CD4-positive, alpha-beta T cell treated with Interleukin-4 for 4 hours (primary cell): ENCODE measurements at places on chromosomes 11 and 22.
A peak's percentile ranks its signal among the peaks of the same experiment; 100 is the strongest.

GRCh38 chr11:12472401-12473005 is 95.1 kb downstream of the PARVA start:
- DNase-seq, result no peak

- DNase-seq, result no peak
Observed at GRCh38 chr22:33913188-33913587, 7.1 kb downstream of the LARGE1 start.

DNA sequence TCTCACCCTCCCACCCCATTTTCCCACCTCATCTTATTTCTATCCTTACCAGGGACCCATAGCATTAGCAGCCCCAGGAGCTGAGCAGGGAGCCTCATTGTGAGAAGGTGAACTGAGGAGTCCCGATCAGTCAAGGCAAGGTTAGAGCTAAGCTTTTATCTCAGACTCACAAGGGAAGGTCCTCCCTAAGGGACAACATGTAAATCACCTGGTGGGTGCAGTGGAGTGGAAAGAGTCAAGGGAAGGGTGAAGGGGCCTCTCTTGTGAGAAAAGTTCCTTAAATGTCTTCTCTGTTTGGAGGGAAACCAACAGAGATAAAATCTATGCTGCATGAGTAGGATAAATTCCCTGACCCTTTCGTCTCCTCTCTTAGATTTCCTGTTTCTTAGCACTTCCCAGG is 85.9 kb downstream of the GAB4 start:
- no peak for DNase-seq

DNA sequence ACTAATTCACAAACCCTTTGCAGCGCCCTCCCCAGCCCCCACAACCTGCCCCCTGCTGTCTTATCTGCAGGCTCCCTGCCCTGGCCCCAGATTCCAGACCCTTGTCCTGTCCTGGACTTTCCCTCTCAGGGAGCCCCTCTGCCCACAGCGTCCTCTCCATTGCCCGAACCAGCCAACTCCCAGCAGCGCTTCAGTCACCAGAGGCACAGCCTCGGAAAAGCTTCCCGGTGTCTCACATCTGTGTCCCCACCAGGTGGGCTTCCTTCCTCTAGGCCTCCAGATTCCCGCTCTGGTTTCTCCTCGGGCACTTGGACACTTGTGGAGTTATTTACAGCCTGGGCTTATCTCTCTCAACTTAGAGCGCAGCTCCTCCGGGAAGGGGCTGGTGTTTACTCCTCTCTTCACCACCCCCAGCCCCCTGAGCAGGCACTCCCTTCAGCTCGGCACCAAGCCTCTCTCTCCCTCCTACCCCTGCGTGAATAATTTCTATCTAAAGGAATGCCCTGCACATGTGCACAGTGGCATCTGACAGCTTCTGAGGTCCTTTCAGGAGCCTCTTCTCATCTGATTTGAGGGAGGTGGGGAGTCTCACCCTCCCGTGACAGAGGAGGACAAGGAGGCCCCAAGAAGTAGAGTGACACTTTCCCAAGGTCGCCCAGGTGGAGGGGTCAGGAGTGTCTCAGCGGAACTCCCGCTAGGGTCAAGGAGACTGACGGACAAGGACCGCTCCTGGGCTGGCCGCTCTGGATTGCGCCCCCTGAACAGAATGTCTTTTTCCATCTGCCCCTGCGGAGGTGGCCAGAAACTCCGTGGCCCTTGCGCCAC is 838 bp downstream of the WNT11 start:
- no peak for DNase-seq

DNA sequence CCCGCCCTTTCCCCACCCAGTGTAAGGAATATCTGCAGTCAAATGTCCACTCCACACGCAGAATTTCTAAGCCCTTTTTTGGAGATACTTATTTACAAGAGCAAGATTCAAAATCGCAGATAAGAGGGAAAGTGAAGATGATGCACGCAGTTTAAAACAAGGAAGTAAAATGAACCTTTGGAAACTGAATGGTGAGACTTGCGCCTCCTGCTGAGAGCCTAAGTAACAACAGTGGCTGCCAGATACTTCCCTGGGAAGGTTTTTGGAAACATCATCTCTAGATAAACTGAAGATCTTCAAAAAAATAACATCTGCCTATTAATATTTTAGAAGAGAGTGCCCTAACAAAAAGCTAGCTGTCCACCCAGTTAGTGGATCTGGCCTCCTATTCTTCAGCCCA is 963.1 kb upstream of the FAT3 start:
- no peak for DNase-seq

DNA sequence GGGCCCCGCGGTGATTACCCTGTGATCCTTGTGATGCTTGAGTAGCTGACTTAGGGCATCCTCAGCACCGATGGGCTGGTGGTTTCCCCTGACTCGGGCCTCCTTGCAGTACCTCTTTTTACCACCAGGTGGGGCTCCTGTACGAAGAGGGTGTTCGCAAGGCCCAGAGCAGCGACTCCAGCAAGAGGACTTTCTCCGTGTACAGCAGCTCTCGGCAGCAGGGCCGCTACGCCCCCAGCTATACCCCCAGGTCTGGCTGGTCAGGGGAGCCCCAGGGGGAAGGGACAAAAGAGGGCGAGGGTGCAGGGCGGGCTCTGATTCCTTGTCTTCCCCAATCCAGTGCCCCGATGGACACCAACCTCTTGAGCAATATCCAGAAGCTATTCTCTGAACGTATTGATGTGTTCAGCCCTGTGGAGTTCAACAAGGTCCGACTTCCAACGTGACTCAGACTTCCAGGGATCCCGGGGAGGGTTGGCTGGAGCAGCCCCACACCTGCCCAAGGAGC is 1.3 kb upstream of the TM7SF2 start:
- peak; percentile 92 for DNase-seq

DNA sequence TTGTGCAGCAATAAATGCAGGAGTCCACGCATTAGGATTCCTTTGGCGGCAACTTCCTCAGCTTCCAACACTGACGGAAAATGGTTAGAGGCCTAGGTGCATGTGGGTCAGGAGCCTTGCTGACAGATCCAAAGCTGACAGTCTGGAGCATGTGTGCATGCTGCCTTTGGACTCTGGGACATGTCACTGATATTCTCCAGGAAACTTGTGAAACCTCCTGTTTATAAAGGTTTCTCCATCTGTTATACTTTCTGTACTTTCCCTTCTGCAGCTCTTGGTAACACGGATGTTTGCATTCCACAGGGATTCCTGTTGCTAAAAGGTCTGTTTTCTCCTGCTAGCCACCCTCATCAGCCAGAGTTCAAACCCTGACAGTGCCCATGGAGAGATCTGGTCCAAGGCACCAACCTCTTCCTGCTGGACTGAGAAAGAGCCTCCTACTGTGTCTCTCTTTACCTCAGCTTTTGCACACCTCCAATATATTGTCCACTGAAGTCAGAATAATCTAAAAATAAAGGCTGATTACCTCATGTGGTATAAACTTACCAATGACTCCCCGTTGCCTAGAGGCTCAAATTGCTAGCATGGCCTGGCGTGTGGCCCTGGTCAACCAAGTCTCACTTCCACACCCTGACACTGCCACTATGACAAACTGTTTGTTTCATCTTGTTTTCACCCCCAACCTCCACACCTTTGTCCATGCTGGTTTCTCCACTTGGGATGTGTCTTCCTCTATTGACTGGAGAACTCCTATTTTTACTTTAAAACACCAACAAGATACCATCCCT is 31.1 kb upstream of the LYVE1 start:
- DNase-seq, result no peak

DNA sequence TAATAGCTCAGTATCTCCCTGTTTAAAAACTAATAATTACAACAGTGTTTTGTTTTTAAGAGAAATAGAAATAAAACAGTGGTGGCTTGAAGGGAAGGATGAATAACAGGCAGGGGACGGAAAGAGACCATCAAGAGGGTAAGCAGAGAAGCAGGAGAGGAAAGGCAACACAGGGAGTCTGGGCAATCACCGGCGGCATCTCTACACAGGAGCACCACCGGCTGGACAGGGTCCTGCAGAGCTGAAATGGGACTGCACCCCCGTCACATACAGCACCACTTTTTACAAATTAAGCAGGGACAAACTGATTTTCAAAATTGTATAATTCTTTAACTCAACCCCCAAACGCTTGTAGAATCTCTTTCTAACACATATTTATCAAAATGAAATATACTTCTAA is 18.4 kb downstream of the PHF21A start:
- DNase-seq, result no peak

DNA sequence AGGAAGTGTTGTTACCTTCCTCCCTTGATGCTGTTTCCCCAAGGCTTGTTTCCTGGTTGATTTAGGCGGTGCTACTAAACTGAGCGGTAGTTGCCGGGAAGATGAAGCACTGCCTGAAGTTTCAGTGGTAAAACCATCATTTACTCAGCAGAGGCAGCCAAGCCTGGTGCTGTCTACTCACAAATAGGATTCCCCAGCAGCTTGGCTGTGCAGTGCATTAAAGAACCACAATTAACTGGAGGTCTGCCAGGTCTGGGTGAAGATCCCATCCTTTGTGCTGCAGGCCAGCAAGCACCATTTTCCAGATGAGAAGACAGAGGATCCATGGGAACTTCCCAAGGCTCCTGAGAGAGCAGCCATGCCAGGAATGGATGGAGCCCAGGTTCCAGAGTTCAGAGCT is 231.9 kb upstream of the E2F8 start:
- DNase-seq, result no peak

- DNase-seq, result no peak
Observed at GRCh38 chr22:47686594-47687345, 924.3 kb downstream of the TBC1D22A start.

DNA sequence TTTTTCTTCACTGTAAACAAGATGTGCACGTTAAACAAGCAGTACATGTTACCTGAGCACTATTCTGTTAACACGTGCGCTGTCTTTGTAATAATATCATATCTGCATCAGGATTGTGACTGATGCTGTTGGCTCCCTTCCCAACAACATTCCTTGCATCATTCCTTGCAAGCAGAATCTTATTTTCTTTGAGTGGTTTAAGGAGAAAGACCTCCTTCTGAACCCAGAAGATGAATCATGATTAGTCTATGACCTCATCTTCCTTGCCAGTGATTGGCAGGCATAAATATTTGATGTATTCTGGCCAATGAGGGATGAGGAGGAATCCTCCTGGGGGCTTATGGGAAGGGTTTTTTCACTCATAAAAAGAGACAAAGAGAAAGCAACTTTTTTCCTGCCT is 46.2 kb downstream of the C11orf71 start:
- DNase-seq, result no peak

GRCh38 chr11:76347466-76347865 is 33.5 kb downstream of the THAP12 start:
- no peak for DNase-seq

GRCh38 chr22:46801826-46802607 is 39.6 kb downstream of the TBC1D22A start:
- no peak for DNase-seq

DNA sequence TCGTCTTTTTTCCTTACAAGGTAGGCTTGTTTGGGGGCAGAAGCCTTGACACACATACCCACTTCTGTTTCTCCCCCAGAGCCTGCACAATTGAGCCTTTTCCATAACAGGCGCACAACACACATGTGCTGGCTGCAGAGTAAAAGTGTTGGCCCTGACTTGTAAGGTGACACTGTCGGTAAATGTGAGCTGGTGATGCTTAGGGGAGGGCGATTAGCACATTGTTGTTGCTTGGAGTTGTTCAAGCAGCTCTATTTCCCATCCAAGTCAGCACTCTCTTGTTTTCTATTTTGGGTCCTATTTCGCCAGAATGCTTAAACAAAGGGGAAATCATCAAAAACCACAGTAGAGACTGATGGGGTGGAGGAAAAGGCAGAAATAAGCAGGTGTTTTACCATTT is 51.9 kb upstream of the PTPRJ start:
- DNase-seq, result no peak

GRCh38 chr22:42793848-42794405 is 63.1 kb downstream of the ARFGAP3 start:
- DNase-seq, result no peak

DNA sequence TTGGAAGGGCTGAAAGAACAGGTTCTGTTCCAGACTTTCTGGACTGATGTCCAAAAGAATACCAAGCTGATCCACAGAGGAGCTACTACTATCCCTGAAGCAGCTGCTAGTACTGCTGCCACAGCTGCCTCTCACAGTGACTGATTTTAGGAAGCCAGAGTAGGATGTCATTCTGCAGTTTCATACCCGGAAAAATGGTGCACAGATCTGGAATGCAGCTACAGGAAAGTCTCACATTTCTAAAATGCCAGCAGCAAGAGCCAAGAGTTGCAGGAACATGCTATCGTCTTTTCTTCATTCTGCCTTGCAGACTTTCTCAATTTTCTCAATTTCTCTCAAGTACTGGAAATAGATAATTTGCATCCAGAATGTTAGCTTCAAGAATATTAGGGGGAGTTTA is 19.4 kb upstream of the CCDC179 start:
- no peak for DNase-seq

GRCh38 chr11:2531987-2532703 is 87.3 kb downstream of the KCNQ1 start:
- no peak for DNase-seq

DNA sequence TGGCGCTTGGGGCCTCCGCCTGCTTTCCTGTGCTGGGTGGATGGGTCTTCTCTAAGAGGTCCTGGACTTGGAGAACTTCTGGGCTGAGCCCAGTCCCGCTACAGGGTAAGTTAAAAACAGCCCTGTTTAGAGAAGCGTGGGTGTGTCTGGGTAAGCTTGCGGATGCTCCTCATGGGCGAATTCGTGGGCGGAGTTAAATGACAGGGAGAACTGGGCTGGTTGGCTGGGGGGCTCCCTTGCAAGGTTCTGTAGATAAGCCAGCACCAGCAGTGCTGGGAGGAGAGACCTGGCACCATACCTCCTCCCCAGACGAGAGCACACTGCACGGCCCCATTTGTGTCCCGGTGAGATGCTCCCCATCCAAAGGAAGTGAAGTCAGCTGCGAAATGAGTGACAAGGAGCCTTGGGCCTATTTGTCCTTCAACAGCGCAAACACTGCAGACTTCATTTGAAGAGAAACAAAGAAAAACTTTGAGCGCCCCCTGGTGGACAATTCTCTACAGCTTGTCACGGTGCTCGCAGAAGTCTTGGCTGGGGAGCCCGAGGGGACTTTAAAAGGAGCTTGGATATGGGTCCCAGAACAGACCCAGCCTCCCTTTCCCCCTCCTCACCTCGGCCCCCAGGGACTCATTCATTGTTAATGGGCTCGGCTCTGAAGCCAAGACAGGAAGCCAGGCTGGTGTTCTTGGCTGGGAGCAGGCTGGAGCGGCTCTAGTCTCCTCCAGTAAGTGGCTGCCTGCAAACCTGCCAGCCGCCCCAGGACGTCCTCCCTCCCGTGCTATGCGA is 39.5 kb downstream of the TP53I11 start:
- peak; percentile 76 for DNase-seq

DNA sequence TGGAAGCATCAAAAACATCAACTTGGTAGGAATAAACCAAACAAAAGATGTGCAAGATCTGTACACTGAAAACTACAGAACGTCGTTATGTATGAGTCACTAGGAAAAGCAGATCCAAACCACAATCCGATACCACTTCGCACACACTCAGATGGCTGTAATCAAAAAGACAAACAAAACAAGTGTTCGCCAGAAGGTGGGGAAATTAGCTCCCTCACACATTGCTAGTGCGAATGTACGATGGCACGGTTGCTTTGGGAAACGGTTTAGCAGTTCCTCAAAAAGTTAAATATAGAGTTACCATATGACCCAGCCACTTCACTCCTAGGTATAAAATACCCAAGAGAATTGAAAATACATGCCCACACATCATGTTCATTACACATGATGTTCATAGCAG is 14.8 kb upstream of the CARD10 start:
- peak; percentile 30 for DNase-seq

- DNase-seq, result no peak
Observed at GRCh38 chr11:22407921-22408320, 69.7 kb downstream of the SLC17A6 start.
